HuH-7.5 (cell line): ENCODE measurements at places on chromosomes 1 and 21.

DNA sequence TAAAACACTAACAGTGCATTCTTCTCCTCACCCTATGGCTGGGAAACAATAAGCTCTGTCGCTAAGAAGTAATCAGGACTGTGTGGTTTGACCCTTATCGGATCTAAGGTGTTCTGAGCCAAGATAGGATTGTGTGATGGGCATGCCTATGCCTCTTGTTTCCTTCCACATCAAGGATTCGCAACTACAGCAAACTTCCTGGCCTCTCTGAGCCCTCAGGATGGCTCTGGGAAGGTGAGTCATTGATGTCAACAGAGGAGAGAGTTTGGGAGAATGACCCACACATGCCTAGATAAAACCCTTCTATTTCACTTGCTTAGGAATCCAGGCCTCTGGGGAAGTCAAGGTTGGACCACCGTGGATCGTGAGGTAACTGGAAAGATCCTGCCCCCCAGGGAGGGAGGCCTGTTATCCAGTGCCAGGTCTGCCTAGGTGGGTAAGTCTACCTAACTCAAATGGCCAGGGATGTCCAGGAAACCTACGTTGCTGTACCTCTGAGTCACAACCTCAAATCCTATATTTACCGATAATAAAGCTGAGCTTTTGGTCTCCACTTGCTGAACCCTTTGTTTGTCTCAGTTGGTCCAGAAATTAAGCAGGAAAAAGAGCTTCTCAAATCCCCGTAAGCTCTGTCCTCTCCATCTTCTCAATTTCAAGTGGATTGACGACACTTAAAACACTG is 27.4 kb downstream of the TIAM1 start:
- no peak for DNase-seq

DNA sequence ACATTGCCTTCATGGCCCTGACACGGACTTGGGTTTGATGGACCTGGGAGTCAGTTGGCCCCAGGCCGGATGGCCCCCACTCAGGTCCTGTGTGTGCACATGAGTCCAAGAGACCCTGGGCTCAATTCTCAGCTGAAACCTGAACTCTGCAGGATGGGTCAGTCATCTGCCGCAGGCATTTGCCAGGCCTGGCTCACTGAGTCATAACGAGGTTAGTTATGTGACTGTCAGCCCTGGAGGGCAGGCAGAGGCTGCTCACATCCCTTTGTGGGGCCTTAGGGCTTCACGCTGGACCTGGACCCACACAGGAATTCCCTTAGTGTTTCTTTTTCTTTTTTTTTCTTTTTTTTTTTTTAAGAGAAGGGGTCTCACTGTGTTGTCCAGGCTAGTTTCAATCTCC is 46.5 kb downstream of the PSMG1 start:
- DNase-seq = no peak

DNA sequence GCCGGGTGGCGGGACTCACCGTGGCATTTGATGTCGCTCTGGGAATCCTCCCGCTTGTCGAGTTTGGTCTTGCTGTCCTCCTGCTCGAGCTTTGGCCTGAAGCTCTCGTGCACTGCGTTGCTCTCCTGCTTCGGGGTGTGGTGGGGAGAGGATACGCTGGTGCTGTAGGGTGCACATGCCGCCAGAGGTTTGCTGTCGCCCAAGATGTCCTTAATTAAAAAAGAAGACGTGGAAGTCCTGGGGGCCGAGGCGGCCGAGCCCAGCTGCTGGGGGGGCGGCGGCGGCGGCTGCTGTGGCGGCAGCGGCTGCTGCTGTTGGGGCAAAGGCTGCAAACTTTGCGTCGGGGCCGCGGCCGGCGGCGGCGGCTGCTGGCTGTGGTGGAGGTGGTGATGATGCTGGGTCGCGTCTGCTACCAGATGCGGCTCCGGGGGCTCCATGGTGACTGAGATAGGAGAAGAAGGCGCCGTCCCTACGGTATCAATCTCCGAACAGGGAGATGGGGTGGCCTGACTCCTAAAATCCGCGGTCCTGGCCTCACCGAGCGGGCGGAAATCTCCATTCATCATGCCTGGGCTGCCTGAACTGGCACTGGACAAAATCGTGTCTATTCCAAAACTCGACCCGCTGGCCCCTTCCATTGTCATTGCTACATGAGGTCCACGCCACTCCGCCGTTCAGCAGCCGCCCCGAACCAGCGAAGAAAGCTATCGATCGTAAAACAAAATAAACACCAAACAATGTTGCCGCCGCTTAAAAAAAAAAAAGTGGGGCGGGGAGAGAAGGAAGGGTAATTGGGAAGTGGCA is at the start of gene BARHL2:
Gene BARHL2, minus strand, starts transcription at position 751 of the 804 bp plus-strand sequence. Its CDS starts 107 bp downstream, at position 644.
- DNase-seq = no peak

DNA sequence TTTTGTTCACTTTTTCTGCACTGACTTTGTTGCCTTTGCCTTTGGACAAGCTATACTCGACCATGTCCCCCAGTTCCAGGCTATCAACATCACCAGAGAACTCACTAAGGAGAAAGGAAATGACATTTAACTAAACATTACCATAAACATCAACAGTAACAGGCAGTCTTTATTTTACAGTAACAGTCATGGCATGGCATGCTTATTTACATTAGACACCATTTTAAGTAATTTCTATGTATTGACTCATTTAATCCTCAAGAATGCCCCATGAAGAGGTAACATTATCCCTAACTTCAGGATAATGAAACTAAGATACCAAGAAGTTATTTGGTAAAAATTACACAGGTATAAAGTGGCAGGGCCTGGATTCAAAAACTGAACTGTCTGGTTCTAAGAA is 8.7 kb upstream of the NRAS start:
- DNase-seq = no peak

- peak; percentile 23 for DNase-seq
Observed at GRCh38 chr1:90850181-90850897, 133.2 kb upstream of the BARHL2 start.

GRCh38 chr1:201072922-201073321 is 39.3 kb downstream of the CACNA1S start:
- no peak for DNase-seq

DNA sequence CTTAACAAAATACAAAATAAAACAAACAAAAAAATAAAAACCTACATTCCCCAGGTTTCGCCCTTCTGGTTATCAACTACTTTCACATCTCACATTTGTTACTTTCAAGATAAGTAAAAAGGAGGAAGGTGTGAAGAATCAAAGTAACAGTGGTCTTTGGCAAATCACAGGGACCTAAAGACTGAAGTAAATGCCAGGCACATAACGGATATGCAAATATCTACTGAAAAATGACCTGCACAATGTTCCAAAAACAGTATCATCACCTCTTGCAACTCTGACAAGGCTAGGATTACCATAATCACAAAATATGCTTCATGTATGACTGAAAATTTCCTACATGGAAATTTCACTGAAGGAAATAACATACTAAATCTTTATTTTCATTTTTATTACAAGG is 29.3 kb downstream of the COP1 start:
- DNase-seq = no peak

DNA sequence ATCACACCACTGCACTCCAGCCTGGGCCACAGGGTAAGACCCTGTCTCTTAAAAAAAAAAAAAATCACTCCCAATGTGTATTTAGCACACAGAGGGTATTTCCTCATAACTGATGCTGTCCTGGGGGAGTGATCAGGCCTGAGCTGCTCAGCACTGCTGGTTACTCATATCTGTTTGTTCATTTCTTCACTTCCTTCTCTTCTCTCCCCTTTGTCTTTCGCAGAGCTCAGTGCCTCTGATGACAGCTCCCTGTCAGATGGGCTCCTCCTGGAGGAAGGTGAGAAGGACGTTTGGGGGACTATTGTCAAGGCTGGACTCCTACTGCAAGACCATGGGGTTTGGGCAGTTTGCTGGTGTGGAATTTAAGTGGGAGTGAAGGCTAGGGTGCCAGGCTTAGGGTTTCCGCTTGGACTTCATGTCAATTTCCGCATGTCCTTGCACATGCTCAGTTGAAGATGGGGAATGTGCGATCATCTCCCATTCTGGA is 13.0 kb downstream of the INAVA start:
- DNase-seq = peak; percentile 57

GRCh38 chr21:19076031-19076430 is 672.4 kb upstream of the TMPRSS15 start:
- no peak for DNase-seq

DNA sequence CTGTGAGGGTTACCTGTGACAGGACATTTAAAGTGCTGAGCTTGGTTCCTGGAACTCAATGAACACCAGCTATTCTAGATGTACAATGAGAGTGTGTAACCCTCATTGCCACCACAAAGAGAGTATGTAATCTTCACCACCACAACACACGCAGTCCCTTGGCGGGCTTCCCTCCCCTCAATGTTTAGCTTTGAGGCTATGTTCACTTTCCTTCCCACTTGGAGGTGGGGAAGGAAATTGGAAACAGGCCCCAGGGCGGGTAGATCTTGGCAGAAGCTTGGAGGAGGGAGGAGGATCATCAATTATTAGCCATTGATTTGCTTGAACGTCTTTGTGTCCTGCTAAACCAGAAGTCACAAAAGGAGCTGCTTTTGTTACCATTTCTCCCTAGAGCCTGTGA is 8.3 kb upstream of the COL16A1 start:
- no peak for DNase-seq

- DNase-seq = no peak
Observed at GRCh38 chr1:25126562-25126961, 105.7 kb downstream of the SYF2 start.

DNA sequence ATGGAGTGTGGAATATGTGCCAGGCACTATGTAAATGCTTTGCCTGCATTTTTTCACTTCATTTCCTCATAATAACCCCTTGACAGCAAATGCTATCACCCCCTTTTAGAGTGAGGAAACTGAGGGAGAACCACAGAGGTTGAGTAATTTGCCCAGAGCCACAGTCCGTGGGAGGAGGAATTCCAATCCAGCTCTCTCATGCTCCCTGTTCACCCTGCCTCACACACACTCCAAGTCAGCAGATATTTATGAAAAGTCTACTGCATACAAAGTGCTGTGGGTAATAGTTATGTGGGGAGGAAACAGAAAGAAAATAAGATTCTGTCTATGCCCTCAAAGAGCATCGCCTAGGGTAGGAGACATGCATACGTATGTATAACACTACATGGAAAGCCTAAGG is 30.9 kb upstream of the RBM15 start:
- no peak for DNase-seq

DNA sequence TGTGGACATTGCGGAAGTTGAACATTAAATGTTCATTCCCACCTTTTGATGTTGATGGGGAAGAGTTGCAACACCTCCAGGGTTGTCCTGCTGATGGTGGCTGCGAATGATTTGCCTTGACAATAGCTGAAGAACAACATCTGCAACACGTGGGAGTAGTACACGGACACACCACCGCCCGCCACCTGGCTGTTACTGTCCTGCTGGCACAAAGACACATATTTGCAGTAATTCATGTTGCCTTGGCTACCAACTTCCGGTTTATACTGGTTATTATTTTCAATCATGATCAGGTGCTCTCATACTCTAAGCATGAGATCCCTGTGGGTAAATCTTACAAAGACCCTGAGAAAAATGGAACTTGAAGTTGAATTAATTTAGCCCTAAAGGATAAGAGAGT is 55.2 kb downstream of the UBR4 start:
- DNase-seq = no peak

GRCh38 chr21:15748586-15748985 is 18.8 kb downstream of the USP25 start:
- no peak for DNase-seq

DNA sequence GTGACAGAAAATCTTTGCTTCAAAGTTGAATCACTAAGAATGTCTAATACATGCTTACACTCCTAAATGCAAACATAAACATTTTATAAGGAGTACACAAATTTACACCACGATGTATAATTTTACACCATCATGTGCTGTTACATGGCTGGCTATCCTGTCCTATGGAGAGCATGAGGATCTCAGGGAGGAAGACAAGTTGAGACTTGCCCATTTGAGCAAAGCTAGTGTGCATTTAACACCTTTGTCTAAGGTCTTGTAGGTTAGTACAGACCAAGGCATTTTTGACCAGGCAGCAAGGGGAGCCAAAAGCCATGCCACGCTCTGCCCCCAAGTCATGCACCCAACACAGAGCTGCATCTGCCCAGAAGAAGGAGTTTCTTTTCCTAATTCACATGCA is 14.5 kb upstream of the COG2 start:
- DNase-seq = no peak

GRCh38 chr1:243917177-243917862 is 67.3 kb upstream of the AKT3 start:
- no peak for DNase-seq

DNA sequence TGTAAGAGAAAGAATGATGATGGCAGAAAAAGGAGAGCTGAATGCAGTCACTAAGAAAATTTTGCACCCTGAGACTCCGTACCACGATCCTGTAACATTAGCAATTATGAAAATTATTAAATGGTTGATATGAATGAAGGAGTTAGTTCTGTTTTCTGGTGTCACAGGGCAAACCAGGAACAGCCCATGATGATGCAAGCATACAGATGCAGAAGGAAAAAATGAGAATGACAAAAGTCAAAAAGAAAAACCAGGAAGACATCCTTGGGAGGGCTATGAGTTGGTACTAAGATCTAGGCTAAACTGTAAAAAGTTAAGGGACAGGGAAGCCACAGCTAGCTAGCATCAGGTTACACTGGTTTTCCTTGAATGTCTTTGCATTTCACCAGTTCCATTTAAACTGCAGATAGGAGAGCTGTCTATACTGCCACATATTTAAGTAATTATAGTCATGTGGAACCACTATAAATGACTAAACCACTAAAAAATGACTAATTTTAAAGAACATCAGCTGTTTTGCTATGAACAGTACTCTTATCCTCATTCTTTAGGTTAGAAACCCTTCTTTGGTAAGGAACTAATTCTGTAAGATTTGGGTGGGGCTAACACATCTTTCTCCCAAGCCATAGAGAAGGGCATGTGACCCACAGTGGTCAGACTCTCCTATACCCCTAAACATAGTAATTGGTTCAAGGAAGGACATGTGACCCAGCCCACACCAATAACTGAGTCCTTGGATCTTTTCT is 11.4 kb downstream of the DOCK7 start:
- DNase-seq = no peak

DNA sequence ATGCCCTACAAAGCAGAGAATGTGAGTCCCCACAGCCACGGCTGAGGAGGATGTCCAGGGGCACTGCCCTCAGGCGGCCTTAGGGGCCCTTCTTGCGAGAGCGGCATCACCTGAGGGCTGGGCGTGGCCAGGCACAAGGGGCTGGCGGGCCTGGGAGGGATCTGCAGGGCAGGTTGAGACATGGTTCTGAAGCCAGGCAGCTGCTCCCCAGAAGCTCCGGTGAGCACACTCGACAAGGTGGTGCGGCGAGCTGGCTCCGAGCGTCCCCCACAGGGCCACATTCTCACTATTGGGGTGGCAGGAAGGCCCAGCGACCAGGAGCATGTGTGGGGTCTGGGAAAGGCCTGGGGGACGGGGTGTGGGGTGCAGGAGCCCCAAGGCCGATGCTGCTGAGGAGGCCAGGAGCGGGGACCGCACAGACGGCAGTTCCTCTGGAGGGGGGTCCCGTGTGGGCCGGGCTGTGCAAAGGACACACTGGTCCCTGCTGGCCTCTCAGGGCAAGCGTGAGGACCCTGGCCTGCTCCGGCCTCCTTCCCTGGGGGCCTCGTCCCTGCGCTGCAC is 47.2 kb downstream of the MORN1 start:
- no peak for DNase-seq

GRCh38 chr1:184843732-184844495 is 89.3 kb upstream of the EDEM3 start:
- DNase-seq = no peak

- DNase-seq = no peak
Observed at GRCh38 chr1:6093071-6093470, 47.4 kb downstream of the KCNAB2 start.

- DNase-seq = no peak
Observed at GRCh38 chr1:198678901-198679329, 40.1 kb downstream of the PTPRC start.
